Activated effector memory CD4-positive, alpha-beta T cell treated with anti-CD3 and anti-CD28 coated beads, Interleukin-2, amount 50 U/mL, for 16 hours (primary cell): ENCODE measurements at places on chromosomes 5 and 9.

DNA sequence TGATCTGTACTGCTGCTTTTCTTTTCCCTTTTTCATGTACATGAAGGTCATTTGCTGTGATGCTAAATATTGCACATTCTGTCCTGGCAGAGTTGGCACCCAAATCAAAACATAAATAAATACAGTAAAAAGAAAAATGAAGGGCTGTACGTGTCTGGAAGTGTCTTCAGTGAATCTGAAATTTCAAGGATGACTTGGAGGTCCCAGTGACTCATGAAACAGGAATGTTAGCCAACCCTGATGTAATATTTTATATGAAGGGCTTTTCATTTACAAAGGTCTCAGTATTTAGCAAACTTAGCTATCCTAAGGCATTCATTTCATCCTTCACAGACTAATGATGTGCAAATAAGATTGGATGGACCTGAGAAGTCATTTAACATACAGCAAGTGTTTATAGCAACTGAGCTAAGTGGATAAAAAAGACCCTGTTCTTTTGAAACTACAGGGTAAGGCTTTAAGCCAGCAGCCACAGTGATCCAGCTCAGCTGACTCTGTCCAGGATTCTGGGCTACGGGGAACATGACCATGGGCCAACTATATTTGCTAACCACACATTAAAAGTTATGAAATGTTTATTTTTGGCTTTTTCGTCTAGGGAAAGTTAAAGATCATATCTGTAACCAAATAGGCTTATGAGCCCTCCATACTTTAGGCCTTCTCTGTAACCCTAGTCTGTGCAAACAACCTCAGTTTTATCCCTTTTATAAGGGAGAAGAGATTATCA lies 104.0 kb upstream of the DMRTA1 start:
- no peak for DNase-seq

- DNase-seq = no peak
Observed at GRCh38 chr9:121601194-121601593, 50.2 kb upstream of the DAB2IP start.

- no peak for DNase-seq
Observed at GRCh38 chr5:80955082-80955590, 5.0 kb upstream of the RASGRF2 start.

GRCh38 chr9:34589636-34590380 lies at the start of gene CNTFR:
Gene CNTFR (minus strand): TSS chr9:34589724. CDS start chr9:34568981, 20,743 bp downstream.
- DNase-seq = no peak

DNA sequence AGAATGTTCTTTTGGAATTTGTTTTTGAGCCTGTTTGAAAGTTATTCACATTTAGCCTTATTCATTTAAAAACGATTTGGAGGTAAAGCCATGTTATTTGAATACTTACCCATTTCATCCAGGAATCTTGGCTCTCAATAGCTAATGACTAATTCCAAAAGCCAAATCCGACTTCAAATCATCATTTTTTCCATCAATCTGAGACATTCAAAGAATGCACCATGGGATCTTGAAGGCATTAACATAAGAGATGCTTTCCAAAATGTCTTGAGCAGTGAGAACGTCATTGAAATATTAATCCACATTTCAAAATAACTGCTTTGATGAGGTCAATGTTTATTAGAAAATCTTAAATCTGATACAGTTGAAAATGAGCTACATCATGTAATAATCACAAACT lies 617.0 kb upstream of the RORB start:
- no peak for DNase-seq

- no peak for DNase-seq
Observed at GRCh38 chr5:67506241-67506640, 309.6 kb upstream of the CD180 start.

GRCh38 chr9:105502276-105502675 lies 54.4 kb downstream of the FSD1L start:
- no peak for DNase-seq

GRCh38 chr9:105154723-105155191 lies 89.7 kb upstream of the SLC44A1 start:
- no peak for DNase-seq

DNA sequence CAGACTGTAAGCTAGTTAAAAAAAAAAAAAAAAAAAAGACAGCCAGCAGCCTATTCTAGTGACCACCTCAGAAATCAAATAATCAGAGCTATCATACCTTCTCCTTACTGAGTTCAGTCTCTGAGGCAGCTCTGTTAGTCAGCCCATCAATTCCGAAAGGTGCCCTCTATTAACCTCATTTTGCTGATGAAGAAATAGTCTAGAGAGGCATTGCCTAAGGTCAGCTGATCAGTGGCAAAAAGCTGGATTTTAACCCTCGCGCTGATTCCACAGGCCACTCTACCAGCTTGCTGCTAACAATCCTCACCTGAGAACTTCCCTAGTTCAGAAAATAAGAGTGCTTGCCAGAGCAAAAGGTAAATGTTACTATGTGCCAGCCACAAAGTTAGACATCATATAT lies 172.0 kb downstream of the DENND1A start:
- DNase-seq = no peak

- no peak for DNase-seq
Observed at GRCh38 chr9:929719-930118, 46.7 kb upstream of the DMRT3 start.

GRCh38 chr9:38671372-38671731 lies 48.6 kb downstream of the FAM240B start:
- DNase-seq = no peak

DNA sequence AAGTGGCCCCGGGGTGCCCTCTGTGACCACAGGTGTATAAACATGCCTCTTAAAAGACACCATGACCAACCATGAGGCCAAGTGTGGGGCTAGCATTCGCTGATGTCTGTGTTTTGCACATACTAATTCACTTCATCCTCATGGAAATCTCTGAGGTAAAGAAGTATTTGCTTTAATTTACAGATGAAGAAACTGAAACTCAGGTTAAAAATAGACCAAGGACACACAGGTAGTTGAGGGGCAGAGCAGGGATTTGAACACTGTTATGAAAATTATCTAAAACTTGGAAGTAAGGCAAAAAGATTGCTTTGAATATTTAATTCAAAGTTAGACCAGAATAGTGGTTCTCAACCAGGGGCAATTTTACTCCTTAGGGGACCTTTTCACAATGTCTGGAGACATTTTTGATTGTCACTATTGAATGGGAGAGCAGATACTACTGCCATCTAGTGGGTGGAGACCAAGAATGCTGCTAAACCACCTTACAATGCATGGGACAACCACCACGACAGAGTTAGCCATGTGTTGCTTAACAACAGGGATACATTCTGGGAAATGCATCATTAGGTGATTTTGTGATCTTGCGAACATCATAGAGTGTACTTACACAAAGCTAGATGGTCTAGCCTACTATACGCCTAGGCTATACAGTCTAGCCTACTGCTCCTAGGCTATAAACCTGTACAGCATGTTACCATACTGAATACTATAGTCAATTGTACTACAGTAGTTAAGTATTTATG lies 8.0 kb upstream of the FXN start:
- peak; percentile 57 for DNase-seq

- no peak for DNase-seq
Observed at GRCh38 chr9:16871336-16872151, 1.1 kb upstream of the BNC2 start.

GRCh38 chr9:38388283-38389223 lies 3.9 kb upstream of the ALDH1B1 start:
- DNase-seq = peak; percentile 38

- no peak for DNase-seq
Observed at GRCh38 chr5:86460519-86460918, 157.2 kb upstream of the COX7C start.
